ENCODE measurements at places on chromosomes 4 and X.

DNA sequence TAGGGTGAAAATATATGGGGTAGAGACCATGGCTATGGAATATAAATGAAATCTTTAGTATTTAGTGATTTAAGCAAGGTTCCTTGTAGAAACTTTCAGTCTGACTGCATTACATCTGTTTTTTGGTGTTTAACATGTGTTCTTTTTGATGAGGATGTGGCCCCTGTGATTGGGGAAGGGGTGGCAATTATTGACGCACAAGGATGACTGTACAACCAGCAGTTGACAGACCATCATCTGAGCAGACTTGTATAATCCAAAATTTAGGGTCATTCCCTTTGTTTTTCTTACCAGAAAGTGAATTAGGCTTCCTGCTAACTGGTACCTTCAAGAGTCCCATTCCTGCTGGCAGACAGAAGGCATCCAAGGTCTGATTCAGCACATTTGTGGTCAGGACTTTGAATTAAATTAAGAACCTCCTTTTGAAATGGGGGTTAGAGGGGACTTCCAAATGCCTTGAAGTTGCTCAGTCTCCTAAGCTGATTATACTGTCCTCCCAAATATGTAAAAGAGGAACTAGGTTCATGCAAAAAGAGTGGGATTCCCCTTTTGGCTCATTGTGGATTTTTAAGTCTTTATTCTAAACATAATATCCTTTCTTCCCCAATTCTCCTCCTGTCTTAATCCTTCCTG is 112.4 kb upstream of the CXCL13 start:
- no peak for DNase-seq

GRCh38 chr4:94791701-94792100 is 33.9 kb downstream of the BMPR1B start:
- DNase-seq: no peak

DNA sequence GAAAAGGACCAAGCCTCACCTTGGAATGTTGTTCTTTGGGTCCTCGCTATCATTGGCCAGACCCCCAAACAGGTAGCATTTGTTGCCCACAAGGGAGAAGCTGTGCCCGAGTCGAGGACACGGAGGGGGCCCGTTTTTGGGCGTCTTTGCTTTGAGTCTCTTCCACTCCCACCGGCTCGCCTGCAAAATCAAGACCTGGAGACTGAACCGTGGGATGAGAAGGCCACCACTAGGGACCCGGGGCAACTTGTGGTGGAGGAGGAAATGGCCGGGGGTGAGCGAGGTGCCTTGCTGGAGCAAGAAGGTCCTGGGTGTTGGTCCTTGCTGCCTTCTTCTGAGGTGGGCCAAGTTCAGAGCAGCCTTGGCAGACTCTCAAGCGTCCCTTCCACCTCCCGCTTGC is 7.5 kb downstream of the HCFC1 start:
- DNase-seq: no peak

DNA sequence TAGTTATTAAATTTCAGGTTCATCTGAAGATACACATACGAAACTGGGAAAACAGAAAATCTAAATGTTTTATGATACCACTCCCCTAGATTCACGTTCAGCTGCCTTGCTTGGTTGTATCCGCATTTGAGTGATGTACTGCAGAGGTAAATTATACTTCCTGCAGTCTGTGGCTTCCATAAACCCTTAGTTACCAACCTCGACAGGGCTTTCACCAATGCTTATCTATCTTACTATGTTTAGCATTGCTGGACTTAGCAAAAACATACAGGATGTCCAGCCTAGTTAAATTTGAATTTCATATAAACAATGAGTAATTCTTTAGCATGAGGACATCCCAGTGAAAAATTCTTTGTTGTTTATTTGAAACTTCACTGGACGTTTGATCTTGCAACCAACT is 108.8 kb downstream of the TMA16 start:
- no peak for DNase-seq

- no peak for DNase-seq
Observed at GRCh38 chrX:44106864-44107263, 133.7 kb upstream of the NDP start.

DNA sequence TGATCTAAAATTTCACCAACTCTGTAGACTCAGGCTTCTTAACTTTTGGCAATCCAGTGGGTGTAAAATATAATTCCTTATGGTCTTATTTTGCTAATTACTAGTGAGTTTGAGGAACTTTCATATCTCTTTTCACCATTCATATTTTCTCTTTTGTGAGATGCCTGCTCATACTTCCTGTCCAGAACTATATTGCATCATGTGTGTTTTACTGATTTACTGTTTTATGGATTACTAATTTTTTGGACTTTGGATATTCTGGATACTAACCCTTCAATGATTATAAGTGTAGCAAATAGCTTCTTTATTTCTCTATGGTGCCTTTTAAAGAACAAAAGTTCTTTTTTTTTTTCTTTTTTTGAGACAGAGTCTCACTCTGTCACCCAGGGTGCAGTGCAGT is 20.6 kb downstream of the GSX2 start:
- DNase-seq: no peak

- DNase-seq: no peak
Observed at GRCh38 chr4:94819371-94820168, 61.8 kb downstream of the BMPR1B start.
